ENCODE measurements at places on chromosomes 13 and 19. TPM values are rescaled to one million over a fixed set of nuclear protein-coding genes. Genes with fewer than 3 reads are reported as not detected.
A peak's percentile ranks its signal among the peaks of the same experiment; 100 is the strongest.

The ZNF497 gene
- 0.65 TPM for total RNA-seq

DNA sequence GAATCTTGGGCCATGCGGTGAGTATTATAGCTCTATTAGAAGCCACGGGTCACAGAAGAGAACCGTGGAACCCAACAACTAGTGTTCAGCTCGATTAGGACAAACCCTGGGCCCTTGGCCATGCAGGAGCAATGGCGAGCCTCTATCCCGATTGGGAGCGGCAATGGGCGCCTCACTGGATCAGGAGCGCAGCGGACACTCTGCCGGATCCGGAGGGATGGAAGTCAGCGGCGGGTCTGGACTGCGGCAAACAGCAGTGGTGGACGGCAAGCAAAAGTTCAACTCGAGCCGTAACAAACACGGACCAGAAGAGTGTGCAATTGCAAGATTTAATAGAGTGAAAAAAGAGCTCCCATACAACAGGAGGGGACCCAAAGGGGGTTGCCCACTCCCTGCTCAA, 1481.9 kb downstream of the PCDH9 start:
- DNase-seq: no peak
- H3K27ac ChIP-seq: no peak overlapping the region
- H3K4me1 ChIP-seq: peaks cover 7% of the 10 kb centered on the region
- H3K36me3 ChIP-seq: no peaks in the 10 kb centered on the region
- H3K4me3 ChIP-seq: no peak overlapping the region

GRCh38 chr19:53659292-53659691, 27.5 kb downstream of the DPRX start:
- no peak for DNase-seq
- no peaks in the 10 kb centered on the region for H3K27me3 ChIP-seq
- no peaks in the 10 kb centered on the region for H3K36me3 ChIP-seq

The LRRC8E gene
- total RNA-seq: 6.9 TPM

- H3K27me3 ChIP-seq: no peaks in the 10 kb centered on the region
- H3K4me1 ChIP-seq: peaks cover 38% of the 10 kb centered on the region
- H3K4me3 ChIP-seq: no peak overlapping the region
- DNase-seq: no peak
- no peaks in the 10 kb centered on the region for H3K36me3 ChIP-seq
These were observed 2018.0 kb upstream of the PCDH20 start for GRCh38 chr13:63433546-63434150.

DNA sequence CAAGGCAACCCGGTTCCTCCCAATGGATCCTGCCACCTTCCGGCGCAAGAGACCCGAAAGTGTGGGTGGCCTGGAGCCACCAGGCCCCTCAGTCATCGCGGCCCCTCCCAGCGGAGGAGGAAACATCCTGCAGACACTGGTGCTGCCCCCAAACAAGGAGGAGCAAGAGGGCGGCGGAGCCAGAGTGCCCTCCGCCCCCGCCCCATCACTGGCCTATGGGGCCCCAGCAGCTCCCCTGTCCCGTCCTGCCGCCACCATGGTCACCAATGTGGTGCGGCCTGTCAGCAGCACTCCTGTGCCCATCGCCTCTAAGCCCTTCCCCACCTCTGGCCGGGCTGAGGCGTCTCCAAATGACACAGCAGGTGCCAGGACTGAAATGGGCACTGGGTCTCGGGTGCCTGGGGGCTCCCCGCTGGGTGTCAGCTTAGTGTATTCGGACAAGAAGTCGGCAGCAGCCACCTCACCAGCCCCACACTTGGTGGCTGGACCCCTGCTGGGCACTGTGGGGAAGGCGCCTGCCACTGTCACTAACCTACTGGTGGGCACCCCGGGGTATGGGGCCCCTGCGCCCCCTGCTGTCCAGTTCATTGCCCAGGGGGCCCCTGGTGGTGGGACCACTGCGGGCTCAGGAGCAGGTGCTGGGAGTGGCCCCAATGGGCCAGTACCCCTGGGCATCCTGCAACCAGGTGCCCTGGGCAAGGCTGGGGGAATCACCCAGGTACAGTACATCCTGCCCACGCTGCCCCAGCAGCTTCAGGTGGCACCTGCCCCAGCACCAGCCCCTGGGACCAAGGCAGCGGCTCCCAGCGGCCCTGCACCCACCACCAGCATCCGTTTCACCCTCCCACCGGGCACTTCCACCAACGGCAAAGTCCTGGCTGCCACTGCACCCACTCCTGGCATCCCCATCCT, 11.2 kb upstream of the PRR19 start:
- H3K27ac ChIP-seq: no peak overlapping the region
- H3K27me3 ChIP-seq: no peaks in the 10 kb centered on the region
- no peak overlapping the region for H3K4me3 ChIP-seq
- H3K4me1 ChIP-seq: peaks cover 7% of the 10 kb centered on the region
- DNase-seq: peak; percentile 88
- H3K36me3 ChIP-seq: peaks cover 17% of the 10 kb centered on the region

The RNF225 gene
- total RNA-seq: not detected

DNA sequence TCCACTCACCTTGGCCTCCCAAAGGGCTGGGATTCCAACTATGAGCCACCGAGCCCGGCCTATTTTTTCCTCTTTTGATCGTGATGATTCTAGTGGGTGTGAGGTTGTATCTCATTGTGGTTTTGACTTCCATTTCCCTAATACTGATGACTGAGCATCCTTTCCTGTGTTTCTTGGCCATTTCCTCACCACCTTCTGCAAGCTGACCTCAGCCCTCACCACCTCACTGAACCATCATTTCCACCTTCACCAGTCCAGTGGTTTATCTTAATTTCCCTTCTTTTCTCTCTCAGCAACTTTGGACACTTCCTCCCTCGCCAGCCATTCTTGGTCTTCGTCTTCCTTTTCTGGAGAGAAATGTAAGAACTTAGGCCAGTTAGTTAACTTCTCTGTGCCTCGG, 13.0 kb upstream of the BICRA start:
- no peaks in the 10 kb centered on the region for H3K27me3 ChIP-seq
- no peak for DNase-seq

The POU2F2 gene
- total RNA-seq: 0.58 TPM

The ZNF880 gene
- total RNA-seq: 4.8 TPM

DNA sequence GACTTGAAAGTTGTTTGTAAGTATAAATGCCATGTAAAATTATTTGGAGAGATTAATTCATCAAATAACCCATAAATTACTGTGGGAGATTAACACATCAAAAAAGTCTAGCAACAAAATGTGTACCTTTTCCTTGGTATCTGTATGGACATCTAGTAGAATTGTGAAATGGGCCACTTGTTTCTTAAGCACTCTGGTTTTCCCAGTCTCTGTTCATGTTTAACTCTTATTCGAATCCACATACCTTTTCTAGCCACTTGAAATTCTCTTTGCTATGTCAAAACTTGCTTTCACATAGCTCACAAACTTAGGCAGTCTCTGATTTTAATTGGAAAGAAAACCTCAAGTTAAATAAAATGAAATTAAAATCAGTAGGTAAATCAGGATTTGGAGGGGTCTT, 470.6 kb downstream of the LMO7 start:
- no peak overlapping the region for H3K27ac ChIP-seq
- no peak overlapping the region for H3K4me3 ChIP-seq
- no peaks in the 10 kb centered on the region for H3K36me3 ChIP-seq
- H3K27me3 ChIP-seq: peaks cover 12% of the 10 kb centered on the region
- DNase-seq: no peak

- H3K27me3 ChIP-seq: peaks cover 8% of the 10 kb centered on the region
- H3K4me1 ChIP-seq: peaks cover 12% of the 10 kb centered on the region
- peaks cover 8% of the 10 kb centered on the region for H3K36me3 ChIP-seq
- no peak overlapping the region for H3K27ac ChIP-seq
These were observed 7.2 kb upstream of the NUP62 start for GRCh38 chr19:49936549-49936948.

- no peak overlapping the region for H3K4me3 ChIP-seq
- no peak for DNase-seq
- H3K4me1 ChIP-seq: peaks cover 24% of the 10 kb centered on the region
- no peaks in the 10 kb centered on the region for H3K36me3 ChIP-seq
- peaks cover 18% of the 10 kb centered on the region for H3K27me3 ChIP-seq
These were observed 340.8 kb downstream of the KLF5 start for GRCh38 chr13:73399347-73400216.

DNA sequence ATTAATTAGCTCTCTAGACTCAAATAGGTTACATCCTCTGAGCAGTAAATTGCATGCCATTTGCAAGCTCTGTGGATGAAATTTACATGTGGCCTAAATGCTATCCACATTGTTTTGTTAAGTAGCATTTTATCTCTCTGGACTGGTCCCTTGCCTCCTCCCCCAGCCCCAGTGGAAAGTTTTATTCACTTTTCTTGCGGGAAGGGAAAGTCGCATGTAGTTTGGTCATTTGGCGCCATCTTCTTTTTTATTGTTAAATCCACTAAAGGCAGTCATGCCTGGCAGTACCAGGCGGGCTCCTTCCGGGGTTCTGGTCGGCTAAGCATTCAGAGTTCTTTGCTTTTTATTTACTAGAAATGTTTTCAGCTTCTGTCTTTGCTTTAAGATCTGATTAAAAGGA, 188.7 kb downstream of the TM9SF2 start:
- H3K4me1 ChIP-seq: peaks cover 50% of the 10 kb centered on the region
- H3K27me3 ChIP-seq: no peaks in the 10 kb centered on the region
- no peak for DNase-seq
- no peak overlapping the region for H3K4me3 ChIP-seq

The PDX1 gene
- total RNA-seq: not detected

GRCh38 chr19:21094347-21095025, 12.5 kb downstream of the ZNF714 start:
- no peak overlapping the region for H3K4me3 ChIP-seq
- H3K27me3 ChIP-seq: no peaks in the 10 kb centered on the region
- DNase-seq: no peak
- H3K27ac ChIP-seq: no peak overlapping the region
- H3K4me1 ChIP-seq: peaks cover 21% of the 10 kb centered on the region

The ZNF850 gene
- 7.5 TPM for total RNA-seq

DNA sequence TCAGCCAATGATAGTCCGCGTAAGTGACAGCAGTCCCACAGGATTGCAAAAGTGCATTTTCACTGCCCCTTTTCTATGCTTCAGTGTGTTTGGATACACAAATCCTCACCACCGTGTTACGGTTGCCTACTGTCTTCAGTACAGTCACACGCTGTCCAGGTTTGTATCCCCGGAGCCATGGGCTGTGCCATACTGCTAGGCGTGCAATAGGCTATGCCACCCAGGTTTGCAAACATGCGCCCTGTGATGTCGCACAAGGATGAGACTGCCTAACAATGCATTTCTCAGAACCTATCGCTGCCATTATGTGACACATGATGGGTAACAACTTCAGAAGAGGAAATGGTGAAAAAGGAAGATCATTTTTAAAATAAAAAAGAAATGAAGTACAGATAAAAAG, 16.8 kb upstream of the ADPRHL1 start:
- DNase-seq: no peak
- H3K27ac ChIP-seq: no peak overlapping the region
- H3K4me1 ChIP-seq: peaks cover 3% of the 10 kb centered on the region
- no peak overlapping the region for H3K4me3 ChIP-seq

The TYROBP gene
- not detected for total RNA-seq

DNA sequence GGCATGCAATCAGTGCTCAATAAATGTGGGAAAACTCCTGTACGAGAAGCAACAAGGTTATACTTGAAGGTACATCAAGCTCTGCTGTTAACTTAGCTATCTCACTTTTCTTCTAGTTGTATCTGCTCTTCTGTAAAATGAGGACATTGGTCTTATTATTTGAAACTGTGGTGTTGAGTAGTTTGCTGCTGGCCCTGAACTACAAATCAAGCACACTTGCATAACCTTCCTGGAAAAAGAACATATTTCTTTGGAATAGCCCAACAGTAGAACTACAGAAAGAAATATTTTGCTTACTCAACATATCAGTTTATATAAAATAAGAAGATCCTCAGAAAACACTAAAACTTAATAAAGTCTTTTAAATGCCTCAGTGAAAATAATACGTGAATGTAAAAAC, 203.0 kb downstream of the KCTD12 start:
- DNase-seq: no peak
- H3K4me1 ChIP-seq: peaks cover 21% of the 10 kb centered on the region
- no peaks in the 10 kb centered on the region for H3K27me3 ChIP-seq
- H3K36me3 ChIP-seq: no peaks in the 10 kb centered on the region
- no peak overlapping the region for H3K27ac ChIP-seq

GRCh38 chr13:26540334-26540733, 17.1 kb upstream of the WASF3 start:
- peaks cover 40% of the 10 kb centered on the region for H3K27me3 ChIP-seq
- H3K27ac ChIP-seq: no peak overlapping the region
- no peak for DNase-seq
- H3K4me1 ChIP-seq: peaks cover 10% of the 10 kb centered on the region

The PEAK3 gene
- 0.38 TPM for total RNA-seq

GRCh38 chr19:5232798-5233505, 107.7 kb downstream of the PTPRS start:
- H3K4me3 ChIP-seq: no peak overlapping the region
- no peaks in the 10 kb centered on the region for H3K4me1 ChIP-seq
- no peak overlapping the region for H3K27ac ChIP-seq
- no peaks in the 10 kb centered on the region for H3K27me3 ChIP-seq
- H3K36me3 ChIP-seq: peaks cover 11% of the 10 kb centered on the region

DNA sequence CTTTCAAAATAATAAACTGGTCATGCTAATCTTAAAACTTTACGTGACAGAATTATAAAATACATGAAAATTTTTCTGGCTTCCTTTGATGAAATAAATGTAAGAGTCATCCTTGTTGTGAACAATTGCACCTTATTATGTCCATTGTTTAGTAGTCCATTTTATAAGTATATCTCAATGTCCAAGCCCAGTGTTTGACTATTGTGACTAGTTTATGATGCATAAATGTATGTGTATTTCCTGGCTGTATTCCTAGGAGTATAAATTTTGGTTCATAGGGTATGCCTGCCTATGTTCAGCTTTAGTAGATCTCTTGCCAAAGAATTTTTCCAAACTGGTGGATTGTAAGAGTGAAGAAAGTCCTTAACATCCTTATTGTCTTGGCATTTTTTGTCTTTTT, 2895.5 kb upstream of the PCDH20 start:
- no peak overlapping the region for H3K4me3 ChIP-seq
- no peak for DNase-seq
- peaks cover 13% of the 10 kb centered on the region for H3K4me1 ChIP-seq
- peaks cover 2% of the 10 kb centered on the region for H3K36me3 ChIP-seq
- H3K27ac ChIP-seq: no peak overlapping the region

The IER2 gene
- 38.4 TPM for total RNA-seq

The CGB3 gene
- not detected for total RNA-seq

GRCh38 chr13:100809129-100809390, 134.5 kb upstream of the TMTC4 start:
- no peaks in the 10 kb centered on the region for H3K36me3 ChIP-seq
- H3K4me3 ChIP-seq: no peak overlapping the region
- peaks cover 5% of the 10 kb centered on the region for H3K27me3 ChIP-seq
- DNase-seq: no peak

The HRC gene
- not detected for total RNA-seq

DNA sequence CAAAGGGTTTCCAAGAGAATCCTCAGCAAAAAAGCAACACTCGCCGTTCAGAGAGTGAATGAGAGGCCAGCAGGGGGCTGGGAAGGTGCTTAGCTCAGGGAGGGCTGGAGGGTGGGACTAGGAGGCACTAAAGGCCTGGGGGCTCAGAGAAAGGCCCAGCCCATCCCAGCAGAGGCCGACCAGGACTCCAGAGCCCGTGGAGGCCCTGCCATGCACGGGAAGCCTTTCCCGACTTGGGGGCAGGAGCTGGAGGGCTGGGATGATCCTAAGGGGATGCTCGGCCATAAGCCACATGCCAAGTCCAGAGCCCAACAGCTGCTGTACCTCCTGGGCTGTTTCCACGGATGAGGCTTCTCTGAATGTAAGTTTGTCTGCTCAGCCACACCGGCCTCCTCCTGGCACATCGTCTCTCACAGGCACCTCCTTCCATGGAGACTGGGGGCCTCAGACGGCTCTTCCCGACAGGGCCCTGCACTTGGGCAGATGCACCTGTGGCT, 19.5 kb downstream of the RASA3 start:
- H3K36me3 ChIP-seq: peaks cover 8% of the 10 kb centered on the region
- no peaks in the 10 kb centered on the region for H3K27me3 ChIP-seq
- peak overlapping the region; percentile 87 for H3K27ac ChIP-seq
- H3K4me1 ChIP-seq: peaks cover 78% of the 10 kb centered on the region
- no peak overlapping the region for H3K4me3 ChIP-seq

The PRTN3 gene
- not detected for total RNA-seq

Data from chondrocyte (in vitro differentiated cells).